ENCODE measurements at places on chromosomes 16 and 17. TPM values are rescaled to one million over a fixed set of nuclear protein-coding genes. Genes with fewer than 3 reads are reported as not detected.
A peak's percentile ranks its signal among the peaks of the same experiment; 100 is the strongest.

The CDC6 gene
- 0.20 TPM for total RNA-seq

The EXOC3L1 gene
- total RNA-seq, result 0.66 TPM

The FOXN1 gene
- not detected for total RNA-seq

The NDE1 gene
- total RNA-seq, result 43.7 TPM

The RASL10B gene
- total RNA-seq, result 25.3 TPM

The BIRC5 gene
- total RNA-seq, result 0.98 TPM

DNA sequence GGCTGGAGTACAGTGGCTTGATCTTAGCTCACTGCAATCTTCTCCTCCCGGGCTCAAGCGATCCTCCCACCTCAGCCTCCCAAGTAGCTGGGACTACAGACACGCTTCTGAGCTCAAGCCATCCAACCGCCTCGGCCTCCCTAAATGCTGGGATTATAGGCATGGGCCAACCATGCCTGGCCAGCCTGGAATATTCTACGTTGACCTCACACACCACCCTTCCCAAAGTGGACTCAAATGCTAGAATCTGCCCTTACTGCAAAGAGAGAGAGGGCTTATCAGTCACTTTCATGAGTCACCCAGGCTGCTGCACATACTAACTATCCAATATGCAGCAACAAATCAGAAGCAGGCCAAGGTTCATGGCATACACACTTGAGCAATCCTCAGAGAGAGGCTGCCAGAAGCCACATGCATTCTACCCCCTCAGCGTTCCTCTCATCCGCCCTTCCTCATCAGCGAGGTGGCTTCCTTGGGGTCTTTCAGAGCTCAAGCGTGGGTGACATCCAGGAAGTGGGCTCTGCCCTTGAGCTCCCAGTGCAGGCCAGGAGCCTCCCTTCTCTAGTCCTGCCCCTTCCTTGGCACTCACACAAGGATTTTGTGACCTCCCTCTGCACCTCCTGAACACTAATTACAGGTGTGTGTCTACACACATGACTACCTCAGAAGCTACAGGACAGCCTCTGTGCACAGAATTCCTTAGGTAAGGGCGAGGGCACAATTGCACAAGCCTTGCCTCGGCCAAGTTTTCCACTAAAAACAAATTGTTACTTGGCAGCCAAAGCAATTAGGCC is 24.8 kb upstream of the SIAH1 start:
- DNase-seq, result no peak

DNA sequence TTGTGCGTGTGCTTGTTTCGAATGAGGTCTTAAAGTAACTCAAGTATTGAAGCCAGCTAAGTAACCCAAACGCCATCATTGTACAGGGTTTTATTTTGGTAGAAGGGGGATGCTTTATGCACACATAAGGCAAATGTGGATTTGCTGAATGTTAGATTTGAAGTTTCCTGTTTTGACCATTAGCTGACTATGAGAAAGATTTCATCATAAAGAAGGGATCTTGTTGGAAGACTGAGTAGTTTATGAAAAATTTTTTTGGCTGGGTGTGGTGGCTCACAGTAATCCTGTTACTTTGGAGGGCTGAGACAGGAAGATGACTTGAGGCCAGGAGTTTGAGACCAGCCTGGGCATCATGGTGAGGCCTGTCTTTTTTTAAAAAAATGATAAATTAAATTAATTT is 10.0 kb upstream of the ZFP3 start:
- no peak for DNase-seq

DNA sequence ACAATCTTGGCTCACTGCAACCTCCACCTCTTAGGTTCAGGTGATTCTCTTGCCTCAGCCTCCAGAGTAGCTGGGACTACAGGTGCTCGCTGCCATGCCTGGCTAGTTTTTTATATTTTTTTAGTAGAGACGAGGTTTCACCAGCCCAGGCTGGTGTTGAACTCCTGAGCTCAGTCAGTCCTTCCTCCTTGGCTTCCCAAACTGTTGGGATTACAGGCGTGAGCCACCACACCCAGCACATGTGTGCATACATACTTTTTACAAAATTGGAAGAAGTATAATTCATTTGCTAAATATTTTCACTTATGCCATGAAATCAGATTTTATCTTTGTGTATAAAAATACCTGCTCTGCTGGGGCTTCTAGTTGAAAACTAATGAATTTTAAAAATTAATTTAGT is 13.2 kb downstream of the BPTF start:
- no peak for DNase-seq

DNA sequence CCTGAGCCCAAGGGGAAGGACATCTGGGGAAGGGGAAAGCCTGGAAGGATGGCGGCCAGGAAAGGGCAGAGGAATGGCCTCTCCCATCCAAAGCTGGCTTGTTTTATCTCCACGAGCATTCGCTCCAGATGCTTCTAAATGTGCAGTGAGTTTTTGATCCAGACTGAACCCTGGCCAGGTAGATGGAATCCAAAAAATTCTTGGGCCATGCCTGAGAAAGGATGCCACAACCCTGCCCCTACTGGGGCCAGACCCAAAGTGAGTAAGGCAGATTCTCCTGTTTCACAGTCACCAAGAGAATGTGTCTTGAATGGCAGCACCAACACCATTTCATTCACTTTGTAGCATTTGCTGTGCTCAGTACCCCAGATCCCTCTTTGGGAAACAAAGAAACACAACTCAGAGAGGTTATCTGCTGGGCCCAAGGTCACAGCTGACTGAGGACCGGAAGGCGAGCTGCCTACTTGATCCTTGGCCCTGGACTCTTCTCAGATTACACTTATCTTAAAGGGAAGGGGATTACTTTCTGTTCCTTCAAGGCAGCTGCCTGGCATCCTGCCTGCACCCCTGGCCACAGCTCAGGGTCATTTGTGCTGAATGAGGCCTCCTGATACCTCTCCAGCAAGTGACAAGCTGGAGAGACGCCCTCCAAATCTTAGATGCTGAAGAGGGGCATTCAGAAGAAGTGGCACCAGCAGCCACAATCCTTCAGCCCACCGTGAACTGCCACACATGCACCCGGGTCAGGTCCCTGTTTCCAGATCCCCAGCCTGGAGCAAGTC is 3.6 kb downstream of the LRRC75A start:
- no peak for DNase-seq

GRCh38 chr17:47287639-47288038 is 34.0 kb downstream of the ITGB3 start:
- DNase-seq, result no peak

DNA sequence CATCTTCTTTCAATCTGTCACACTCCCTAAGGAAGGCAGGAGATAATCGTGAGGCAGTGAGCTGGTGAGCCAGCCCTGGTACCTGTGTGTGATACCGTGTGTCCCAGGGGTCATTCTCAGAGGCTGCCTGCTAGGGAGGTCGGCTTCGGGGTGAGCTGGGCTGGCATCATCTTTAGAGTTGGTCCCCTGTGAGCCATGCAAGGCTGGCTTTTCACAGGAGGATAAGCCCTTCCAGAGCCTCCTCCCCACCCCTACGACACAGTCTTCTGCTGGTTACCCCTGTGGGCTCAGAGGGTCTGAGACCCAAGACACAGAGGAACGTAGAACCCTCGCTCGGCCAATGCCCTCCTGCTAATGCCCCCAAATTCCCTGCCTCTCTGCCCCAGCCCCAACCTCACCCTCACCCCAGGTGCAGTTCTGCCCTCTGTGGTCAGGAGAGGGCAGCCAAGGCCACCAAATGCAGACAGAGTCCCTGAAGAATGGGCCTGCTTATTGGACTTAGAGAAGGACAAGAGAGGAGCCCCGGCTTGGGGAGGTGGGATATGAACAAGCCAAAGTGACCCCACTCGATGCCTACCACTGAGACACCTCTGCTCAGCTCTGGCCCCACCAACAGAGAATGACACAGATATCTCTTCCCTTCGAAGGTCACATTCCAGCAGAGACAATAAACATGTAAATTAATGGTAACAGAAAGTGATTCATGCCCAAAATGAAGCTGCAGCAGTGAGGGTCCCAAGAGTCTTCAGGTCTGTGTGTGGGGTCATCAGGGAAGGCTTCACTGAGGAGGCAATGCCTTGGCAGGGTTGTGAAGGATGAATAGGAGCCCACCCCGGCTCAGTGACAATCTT is 80.8 kb upstream of the CCL1 start:
- DNase-seq, result no peak

GRCh38 chr16:72380283-72380682 is 208.3 kb upstream of the PMFBP1 start:
- no peak for DNase-seq

- no peak for DNase-seq
Measured at GRCh38 chr17:45907750-45908395, 13.5 kb downstream of the MAPT start.

- DNase-seq, result no peak
Measured at GRCh38 chr16:86768999-86769398, 190.7 kb downstream of the FOXL1 start.

- DNase-seq, result peak; percentile 60
Measured at GRCh38 chr16:14249291-14250032, 178.3 kb downstream of the MRTFB start.

- DNase-seq, result no peak
Measured at GRCh38 chr17:72097144-72097543, 23.7 kb upstream of the SOX9 start.

GRCh38 chr17:28765038-28765437 is 21.2 kb downstream of the TRAF4 start:
- no peak for DNase-seq

DNA sequence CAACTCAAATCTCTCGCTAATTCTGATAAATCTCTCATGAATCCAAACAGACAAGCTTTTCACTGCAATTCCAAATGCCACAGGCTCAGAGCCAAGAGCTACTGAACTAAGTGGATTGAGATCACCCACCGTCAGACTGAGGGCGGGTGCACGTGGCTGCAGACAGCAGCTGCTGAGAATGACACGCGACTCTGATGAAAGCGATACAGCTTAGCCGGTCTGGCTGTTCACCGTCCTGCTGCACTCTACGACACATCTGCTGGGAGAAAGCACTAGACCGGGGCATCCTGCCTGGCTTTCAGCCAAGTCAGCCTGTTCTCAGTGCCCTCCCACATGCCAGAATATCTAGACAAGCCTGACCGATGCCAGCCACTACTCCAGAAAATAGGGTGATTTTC is 42.6 kb downstream of the KLHDC4 start:
- DNase-seq, result peak; percentile 66

DNA sequence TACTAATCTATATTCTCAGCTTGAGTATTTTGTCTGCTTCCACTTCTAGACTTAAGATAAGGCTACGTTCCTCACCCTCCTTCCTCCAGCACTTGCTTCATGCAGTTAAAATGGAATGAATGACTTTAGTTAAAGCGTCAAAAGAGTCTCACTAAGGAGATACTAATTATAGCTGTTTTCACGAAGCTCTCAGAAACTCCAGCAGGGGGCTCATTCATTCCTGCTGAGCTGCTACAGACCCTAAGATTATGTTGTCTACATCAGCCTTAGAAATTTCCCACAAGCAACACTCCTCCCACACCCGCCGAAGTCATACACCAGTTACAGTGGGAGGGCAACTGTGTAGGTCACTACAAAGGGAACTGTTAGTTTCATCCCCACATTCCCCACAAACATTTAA is 57.0 kb upstream of the KIFC3 start:
- DNase-seq, result no peak

Data from tibial nerve (tissue), 4 donors.